ENCODE measurements at places on chromosomes 12 and 14. TPM values are rescaled to one million over a fixed set of nuclear protein-coding genes. Genes with fewer than 3 reads are reported as not detected.

- no peak for DNase-seq
These were observed 147.1 kb downstream of the MED13L start for GRCh38 chr12:116130431-116130830.

TMEM132D gene
- total RNA-seq: not detected

GRCh38 chr12:57368349-57369095, 62.3 kb downstream of the R3HDM2 start:
- DNase-seq: no peak

DNA sequence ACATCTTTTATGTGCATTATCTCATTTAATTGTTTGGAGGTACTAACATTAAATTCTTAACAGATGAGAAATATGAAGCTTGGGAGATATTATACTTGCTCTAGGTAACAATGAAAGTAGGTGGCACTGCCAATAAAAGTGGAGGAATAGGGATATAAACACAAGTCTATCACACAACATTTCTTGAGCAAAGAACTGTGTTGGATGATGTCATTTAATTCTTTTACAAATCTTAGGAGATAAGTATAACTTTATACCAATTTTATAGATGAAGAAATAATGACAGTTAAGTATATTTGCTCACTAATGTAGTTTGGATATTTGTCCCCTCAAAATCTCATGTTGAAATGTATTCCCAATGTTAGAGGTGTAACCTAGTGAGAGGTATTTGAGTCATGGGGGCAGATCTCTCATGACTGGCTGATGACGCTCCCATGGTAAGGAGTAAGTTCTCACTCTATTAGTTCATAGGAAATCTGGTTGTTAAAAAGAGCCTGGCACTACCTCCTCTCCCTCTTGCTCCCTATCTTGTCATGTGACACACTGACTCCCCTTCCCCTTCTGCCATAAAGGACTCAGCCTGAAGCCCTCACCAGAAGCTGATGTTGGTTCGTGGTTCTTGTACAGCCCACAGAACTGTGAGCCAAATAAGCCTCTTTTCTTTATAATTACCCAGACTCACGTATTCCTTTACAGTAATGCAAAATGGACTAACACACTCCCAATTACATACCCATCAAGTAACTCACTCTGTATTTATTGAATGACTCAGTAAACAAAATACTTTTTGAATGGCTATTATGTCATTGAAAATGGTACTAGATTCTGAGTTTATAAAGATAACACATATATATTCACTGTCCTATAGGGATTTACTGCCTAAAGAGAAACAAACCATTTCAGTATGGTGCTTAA, 146.8 kb upstream of the KITLG start:
- no peak for DNase-seq

DNA sequence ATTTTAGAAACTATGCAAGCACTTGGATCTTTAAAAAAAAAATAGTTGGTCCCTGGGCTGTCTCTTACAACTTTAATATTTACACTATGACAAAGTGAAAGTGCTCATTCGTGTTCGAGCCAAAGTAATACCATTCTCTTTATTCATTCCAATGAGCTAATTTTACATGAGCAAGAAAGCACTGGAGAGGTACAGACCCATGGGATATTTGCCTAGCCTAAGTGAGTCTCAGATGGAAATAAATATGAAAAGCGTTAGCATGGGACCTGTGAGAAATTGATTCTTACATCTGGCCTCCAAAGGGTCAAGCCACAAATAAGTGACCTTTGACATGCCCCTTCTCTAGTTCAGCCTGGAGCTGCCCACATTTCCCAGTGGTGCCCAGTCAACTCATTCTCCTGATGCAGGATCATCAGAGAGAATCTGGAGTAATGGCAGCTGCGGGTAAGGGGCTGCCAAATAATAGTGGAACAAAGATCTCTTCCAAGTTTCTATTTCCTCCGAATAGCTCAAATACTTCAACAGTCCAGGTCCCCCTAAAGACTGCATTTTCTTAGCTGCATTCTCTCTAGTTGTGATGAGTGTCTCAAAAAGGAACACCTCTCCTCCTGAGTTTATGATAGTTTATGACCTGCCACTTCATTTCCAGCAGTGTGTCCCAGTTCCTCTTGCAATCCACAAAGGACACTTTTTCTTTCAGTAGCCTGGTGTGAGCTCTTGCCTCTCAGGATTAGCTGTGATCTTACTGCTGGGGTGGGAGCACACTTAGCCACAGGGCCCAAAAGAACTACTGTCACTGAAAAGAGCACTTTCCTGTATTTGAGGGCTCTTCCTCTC, 208.2 kb downstream of the DAD1 start:
- no peak for DNase-seq

- DNase-seq: no peak
These were observed 271.2 kb downstream of the TMEM121 start for GRCh38 chr14:105797546-105797945.

CYP27B1 gene
- not detected for total RNA-seq

- no peak for DNase-seq
These were observed 7.5 kb upstream of the NPFF start for GRCh38 chr12:53514628-53515290.

DNA sequence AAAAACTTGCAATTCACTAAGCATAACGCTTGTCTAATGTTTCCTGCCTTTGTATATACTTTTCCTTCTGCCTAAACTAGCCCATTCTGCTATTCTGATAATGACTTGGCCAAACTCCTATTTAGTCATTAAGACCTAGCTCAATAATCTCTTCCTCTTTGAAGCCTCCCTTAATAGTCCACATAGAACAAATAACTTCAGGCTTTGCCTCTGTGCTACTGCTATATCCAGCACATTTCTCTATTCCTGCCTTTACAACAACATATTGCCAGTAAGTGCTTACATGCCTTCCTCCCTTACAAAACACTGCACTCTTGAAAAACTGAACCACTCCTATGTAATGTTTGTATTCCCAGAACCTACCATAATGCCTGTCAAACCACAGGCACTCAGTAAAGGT, 13.8 kb downstream of the PRICKLE1 start:
- no peak for DNase-seq

- DNase-seq: no peak
These were observed 219.7 kb downstream of the ACSS3 start for GRCh38 chr12:81297601-81298000.

GRCh38 chr14:95475540-95476240, 40.8 kb downstream of the SYNE3 start:
- peak; percentile 42 for DNase-seq

DIO3 gene
- total RNA-seq: not detected

DNA sequence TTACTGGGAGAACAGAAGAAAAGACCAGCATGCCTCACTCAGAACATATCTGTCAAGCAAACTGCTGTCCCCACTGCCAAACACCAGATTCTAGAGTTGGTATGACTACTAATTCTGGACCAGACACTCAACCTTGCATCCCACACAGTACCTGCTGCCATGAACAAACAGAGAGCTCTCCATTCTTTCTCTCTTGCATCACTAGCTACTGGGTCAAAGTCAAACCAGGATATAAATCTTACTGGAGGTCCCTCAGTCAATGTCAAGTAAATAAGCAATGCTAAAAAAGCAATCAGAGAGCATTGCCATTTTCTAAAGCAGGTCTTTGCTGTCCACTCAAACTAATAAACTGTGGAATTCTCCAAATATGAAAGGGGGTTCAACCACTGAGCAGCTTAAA, 452.4 kb upstream of the SEL1L start:
- no peak for DNase-seq

DNA sequence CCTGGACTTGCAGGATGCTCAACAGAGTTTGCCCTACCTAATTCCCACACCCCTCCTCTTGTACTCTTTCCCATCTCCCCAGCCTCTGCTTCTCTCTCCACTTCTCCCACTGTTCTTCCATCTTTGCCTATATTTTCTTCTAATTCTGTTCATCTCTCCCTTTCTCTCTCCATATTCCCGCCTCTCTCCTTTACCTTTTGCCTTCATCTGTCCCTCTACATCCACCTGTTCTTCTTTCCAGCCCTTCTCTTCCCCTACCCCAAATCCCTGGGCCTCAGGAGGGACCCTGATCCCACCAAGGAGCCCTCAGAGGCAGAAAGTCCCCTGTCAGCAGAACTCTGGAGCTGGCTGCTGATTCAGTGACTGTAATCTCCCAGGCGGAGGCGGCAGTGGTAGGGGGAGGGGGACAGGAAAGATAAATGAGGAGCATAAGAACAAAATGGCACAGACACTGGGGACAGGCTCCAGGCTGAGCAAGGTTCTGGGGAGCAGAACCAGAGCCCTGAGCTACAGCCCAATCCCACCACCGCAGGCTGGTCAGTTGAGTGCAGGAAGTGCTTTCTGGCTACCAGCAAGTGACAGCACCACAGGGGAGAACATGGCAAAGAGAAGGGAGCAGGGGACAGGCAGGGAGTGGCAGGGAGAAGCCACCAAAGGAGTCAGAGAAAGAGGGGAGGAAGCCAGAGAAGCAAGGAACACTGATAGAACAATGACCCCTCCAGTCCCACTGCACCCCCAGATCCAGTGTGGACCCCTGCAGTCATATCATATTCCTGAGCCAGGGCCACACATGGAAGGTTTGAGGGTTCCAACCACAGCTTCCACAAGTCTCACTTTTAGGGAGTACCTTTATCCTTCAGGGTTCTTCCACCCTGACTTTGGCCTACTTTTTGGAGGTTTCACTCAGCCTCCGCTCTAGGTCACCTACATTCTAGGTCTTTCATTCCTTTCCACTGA, 27.0 kb downstream of the SMUG1 start:
- DNase-seq: no peak

CFAP251 gene
- total RNA-seq: 0.91 TPM

- DNase-seq: peak; percentile 43
These were observed 130.1 kb downstream of the SLC41A2 start for GRCh38 chr12:104828015-104828414.

DNA sequence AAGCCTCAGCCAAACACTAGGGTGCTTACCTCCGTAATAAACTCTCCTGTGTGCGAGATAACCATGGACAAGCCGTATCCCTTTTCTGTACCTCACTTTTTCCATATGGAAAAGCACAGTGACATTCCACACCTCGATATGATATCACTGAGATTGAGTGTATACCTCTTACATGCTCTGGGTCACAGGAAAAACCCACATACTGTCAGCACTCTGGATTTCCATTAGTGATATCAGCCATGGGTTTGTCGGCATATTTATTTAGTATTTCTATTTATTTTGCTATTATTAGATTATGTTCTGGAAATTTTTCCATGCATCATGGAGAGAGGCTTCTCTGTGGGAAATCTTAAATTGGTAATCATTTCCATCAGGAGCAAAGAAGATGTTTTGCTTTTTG, 28.0 kb upstream of the DAAM1 start:
- DNase-seq: no peak

LRRK2 gene
- 12.9 TPM for total RNA-seq
